ENCODE measurements at places on chromosomes 4 and X.

GRCh38 chrX:108584617-108585211, 145.1 kb downstream of the COL4A5 start:
- peak; percentile 38 for DNase-seq

GRCh38 chrX:153725039-153725831, 579 bp downstream of the ABCD1 start:
- peak; percentile 42 for DNase-seq

DNA sequence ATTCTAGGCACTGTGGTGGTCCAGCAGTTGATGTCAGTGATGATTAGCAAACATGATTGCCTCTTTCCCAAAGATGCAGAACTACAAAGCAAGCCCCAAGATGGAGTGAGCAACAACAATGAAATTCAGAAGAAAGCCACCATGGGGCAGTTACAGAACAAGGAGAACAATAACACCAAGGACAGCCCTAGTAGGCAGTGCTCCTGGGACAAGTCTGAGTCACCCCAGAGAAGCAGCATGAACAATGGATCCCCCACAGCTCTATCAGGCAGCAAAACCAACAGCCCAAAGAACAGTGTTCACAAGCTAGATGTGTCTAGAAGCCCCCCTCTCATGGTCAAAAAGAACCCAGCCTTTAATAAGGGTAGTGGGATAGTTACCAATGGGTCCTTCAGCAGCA, 365.3 kb downstream of the MAPK10 start:
- no peak for DNase-seq

DNA sequence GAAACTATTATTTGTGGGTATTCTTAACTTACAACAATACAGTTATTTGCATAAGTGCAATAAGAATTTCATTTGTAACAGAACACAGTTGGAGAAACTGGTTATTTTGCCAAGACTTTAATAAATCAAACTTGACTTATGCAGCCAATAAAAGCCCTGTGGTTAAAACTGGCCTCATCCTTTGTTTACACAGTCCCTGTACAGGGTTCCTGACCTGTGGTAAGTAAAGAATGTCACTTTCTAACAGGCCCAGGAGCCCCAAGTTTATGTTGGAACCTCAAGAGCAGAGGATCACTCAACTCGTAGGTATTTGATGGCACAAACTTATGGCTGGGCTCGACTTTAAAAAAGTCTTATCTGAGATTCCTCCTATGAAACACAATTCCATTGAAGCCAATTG, 88.6 kb upstream of the PTCHD1 start:
- no peak for DNase-seq

DNA sequence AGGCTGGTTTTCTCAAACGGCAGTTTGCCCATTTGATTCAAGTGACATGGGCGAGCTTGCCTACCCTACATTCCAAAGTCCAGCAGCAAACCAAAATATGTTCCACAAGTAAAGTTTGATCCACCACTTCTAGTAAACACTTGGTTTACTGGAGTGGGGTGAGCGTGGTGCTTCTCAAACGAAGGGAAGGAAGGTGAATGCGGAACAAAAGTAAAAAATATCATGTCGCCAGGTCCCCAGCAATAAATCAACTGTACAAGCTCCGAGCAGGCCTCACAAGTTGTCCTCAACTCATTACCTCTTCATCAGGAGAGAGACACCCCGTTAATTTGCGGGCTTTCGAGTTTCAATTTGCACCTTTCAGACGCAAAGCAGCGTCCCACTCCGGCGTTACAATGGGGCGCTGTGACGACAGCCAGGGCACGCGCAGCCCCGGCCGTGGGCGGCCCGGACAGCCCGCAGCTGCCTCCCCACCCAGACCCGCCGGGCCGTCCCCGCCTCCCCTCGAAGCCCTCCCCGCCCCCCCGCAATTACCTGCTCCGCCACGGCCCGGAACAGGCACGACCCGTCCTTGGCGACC, 1.0 kb downstream of the OTUD4 start:
- DNase-seq = peak; percentile 40

- DNase-seq = no peak
Observed at GRCh38 chr4:71063711-71064110, 70.3 kb downstream of the DCK start.

DNA sequence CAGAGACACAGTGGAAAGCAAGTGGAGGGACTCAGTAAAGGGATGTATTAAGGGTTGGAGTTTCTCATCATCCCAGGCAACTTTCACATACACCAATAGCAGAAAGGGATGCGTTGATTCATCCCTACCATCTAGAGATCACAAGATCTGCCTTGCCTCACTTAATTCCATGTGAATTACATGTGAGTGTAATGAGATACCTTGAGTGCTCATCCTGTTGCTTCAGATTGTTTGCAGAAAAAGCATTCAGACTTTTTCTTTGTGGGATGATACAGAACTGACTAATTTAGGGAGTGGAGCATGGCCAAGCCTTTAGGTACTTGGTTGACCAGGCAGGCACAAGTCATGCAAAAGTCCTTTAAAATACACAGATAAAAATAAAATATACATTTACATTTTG, 124.8 kb upstream of the SLIT2 start:
- DNase-seq = no peak

GRCh38 chrX:53356186-53356585, 66.3 kb downstream of the SMC1A start:
- DNase-seq = peak; percentile 17

DNA sequence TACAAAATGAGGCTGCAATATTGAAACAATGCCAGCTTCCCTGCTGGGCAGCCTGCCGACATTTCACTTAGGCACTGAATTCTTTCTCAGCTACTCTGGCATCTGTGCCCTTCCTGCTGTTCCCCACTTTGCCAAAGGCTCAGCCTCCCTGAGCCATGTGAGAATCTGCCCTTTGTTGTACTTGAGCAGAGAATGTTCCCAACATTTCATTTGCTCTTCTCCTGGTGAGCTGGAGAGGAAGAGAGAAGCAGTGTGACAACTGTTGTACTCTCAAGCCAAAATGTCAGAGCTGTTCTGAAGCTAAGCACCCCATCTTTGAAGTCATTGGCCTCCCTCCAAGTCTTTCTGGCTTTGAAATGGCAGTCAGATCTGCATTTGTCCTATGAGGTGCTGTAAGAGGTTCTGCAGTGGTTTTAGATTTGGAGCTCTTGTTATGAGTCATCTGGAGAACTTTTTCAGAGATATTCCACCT, 32.5 kb downstream of the LANCL3 start:
- DNase-seq = no peak

DNA sequence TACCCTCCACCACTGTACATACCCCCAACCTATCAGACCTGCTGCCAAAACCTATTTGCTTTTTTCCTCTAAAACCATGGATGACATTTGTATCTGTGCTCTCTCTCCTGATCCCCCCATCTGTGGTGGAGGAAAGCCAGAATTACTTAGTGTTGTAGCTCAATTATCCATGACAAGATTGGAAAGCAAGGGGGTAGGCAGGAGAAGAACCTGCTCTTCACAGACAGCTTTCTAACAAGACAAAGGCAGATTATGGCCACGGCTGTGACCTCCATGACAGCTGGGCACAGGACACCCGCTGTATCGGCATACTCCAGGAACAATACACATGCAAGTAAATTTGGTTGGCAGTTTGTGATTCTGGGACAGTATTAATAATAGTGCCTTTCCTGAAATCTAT, 186.7 kb downstream of the ENOX2 start:
- peak; percentile 61 for DNase-seq

GRCh38 chr4:71198958-71199357, 139.9 kb upstream of the SLC4A4 start:
- DNase-seq = no peak

DNA sequence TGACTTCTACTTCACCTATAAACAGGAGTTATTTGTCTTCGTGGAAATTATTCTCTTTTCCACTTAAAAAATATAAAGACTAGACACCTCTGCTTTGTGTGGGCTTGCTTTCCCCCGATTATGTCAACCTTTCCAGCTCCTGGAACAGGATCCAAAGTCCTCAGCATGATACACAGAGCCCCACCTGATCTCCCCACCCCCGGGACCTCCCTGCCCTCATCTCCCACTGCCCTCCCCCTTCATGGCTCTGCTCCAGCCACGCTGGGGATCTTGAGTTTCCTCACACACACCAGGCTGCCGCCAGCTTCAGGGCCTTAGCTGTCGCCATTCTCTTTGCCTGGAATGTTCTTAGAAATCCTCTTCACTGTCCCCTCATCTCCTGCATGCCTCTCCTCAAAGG, 55.3 kb downstream of the MBNL3 start:
- DNase-seq = no peak

GRCh38 chrX:128156204-128156603, 104.0 kb upstream of the ACTRT1 start:
- no peak for DNase-seq

- no peak for DNase-seq
Observed at GRCh38 chr4:140641789-140642439, 73.2 kb upstream of the UCP1 start.

- DNase-seq = peak; percentile 0
Observed at GRCh38 chrX:146863566-146863965, 49.0 kb upstream of the CXorf51A start.

- DNase-seq = peak; percentile 48
Observed at GRCh38 chr4:13656569-13657405, 29.3 kb upstream of the BOD1L1 start.

DNA sequence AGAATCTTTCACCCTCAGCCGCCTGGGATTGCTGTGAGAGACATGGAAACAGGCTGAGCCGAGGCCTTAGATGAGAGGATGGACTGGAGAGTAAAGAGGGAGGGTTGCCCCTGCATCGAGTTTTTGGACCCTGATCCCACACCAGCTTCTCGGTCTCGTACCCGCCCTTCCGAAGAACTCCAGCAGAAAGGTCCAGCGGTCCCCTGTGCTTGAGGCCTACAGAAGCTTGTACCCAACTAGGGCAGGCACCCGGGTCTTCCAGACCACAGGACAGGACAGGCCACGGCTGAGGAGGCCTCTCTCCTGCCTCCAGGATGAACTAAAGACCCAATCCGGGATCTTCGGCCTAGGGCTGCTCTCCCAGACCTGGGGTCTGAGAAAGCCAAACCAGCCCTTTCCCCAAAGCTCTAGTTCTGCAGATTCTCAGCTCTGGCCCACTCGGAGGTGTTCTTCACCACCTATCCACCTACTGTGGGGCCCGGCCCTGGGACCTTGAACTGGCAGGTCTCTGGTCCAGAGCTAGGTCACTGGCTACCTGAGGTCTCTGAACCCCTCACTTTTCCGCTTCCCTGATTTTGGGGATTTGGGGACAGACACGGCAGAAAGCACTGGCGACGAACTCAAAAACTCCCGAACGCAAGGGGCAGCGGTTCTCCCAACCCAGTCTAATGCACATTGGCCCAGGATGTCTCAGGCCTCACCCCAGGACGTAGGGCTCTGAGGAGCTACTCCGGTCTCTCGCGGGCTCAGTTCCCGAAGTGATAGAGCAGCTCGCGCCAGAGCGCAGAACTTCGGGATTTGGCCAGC, 1.1 kb downstream of the NKX3-2 start:
- DNase-seq = no peak

DNA sequence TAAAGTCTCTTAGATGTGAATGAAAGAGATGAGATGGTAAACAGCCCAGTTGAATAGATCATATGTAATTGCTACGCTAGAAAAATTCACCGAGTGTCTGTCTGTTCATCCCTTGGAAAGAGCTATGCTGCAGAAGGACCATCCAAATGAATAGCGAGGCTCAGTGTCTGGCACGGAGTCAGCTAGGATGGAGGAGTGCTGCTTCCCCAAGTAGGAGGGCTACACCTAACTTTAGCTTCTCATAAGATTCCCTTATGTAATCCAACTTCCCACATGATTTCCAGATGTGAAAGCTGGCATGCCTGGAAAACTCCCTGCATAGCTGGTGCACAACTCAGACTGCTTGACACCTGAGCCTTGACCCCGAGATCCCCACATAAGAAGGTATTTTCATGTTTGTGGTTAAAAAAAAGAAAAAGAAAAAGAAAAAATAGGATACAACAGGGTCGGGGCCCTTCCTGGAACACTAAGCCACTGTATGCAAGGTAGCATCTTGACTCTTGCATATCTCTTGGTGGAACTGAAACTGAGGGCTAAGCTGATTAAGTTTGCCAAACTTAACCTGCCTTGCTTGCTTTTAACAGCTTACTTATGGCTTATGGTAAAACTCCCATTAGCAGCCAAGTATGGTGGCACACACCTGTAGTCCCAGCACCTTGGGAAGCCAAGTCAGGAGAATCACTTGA, 82.3 kb downstream of the FREM3 start:
- no peak for DNase-seq

GRCh38 chrX:129566073-129566472, 26.0 kb downstream of the OCRL start:
- no peak for DNase-seq

- DNase-seq = no peak
Observed at GRCh38 chr4:70746179-70746839, 24.5 kb downstream of the RUFY3 start.

DNA sequence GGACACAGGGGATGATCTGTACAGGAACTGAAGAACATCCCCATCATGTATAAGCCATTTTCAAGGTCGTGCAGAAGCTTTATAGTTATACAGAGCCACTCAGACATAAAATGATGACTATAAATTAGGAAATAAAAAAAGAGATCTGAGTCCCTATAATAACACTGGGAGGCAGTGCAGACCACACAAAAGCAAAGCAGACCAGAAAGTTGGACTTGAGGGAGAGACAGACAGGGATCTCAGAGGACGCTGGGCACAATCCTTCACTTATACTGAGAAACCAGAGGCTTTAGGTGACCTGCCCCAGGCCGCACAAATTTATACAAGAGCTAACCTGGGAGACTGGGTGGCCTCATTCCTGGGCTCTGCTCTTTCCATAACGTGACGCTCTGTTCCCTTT, 70.5 kb downstream of the HADH start:
- peak; percentile 10 for DNase-seq

GRCh38 chrX:41952102-41952501, 28.7 kb upstream of the CASK start:
- DNase-seq = peak; percentile 91

- no peak for DNase-seq
Observed at GRCh38 chr4:56272003-56272402, 115.3 kb downstream of the AASDH start.

GRCh38 chrX:102832661-102833060, 104.4 kb upstream of the RAB40AL start:
- peak; percentile 16 for DNase-seq

- DNase-seq = no peak
Observed at GRCh38 chr4:61532336-61533000, 332.3 kb downstream of the ADGRL3 start.

- no peak for DNase-seq
Observed at GRCh38 chr4:12583275-12583674, 900.9 kb downstream of the RAB28 start.

- DNase-seq = no peak
Observed at GRCh38 chr4:147060151-147060931, 114.7 kb upstream of the TTC29 start.

- no peak for DNase-seq
Observed at GRCh38 chr4:18069810-18070209, 48.3 kb upstream of the LCORL start.

GRCh38 chr4:1739358-1739757, 18.0 kb downstream of the TACC3 start:
- no peak for DNase-seq

- DNase-seq = no peak
Observed at GRCh38 chr4:98516042-98516440, 142.4 kb downstream of the TSPAN5 start.

- DNase-seq = no peak
Observed at GRCh38 chr4:36152735-36153134, 91.6 kb downstream of the ARAP2 start.

Measured in NCI-H82 (cell line).